Stimulated activated CD4-positive, alpha-beta T cell treated with anti-CD3 and anti-CD28 coated beads, TNF-alpha, amount 100 ng/mL, for 1 hour (primary cell): ENCODE measurements at places on chromosomes 4 and X.

DNA sequence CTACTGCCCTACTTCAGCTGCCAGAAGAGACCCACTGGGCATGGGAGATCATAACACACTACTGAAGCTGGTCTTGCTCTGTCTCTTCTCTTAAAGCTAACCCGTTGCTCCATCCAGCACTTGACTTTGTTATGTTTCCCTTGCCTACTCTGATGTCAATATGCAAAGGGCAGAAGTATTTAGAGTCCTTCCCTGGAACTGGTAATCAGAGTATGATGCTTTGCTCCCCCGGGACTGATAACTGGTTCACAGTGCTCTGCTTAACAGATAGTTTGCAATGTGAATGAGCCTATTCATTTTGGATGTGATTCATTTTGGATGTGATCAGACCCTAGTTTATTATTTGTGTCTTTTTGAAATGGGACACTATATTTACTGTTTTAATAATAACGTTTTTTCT, 12.3 kb upstream of the UCP1 start:
- DNase-seq = no peak

DNA sequence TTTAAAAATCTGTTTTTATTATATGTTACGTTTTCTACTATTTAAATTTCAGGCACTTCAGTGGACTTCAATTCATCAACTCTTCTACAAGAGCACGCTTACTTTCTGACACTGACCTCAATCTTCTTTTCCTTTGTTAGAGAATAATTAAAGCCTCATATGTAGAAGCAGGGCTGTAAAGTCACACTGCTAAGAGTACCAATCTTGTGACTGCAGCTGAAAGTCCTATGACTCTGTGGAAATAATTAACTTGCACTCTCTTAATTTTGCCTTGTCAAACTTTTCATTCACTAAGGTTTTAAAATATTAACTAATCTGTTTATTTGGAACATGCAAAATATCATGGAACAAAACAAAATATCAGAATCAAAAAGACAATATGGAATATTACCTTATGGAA, 498.1 kb downstream of the PCDH10 start:
- DNase-seq = no peak

DNA sequence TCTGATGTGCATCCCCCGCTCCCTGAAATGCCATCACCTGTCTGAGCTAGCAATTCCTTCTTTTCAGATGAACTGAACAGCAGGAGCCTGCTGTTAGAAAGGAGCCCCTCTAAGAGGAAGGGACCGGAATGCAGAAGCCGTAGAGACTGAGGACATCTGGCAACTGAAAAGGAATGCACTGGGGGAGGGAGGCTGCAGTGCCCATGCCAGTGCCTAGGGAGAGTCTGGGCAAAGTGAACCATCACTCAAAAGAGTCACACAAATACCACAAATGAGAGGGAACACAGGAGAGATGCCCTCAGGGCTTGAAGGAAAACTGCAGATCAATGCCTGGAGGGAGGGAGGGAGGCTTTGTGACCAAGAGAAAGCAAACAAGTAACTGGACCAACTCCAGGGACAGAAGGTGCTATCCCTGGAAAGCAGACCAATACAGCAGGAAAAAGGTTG, 93.9 kb upstream of the CBR4 start:
- no peak for DNase-seq

GRCh38 chr4:43343298-43343697, 450.8 kb downstream of the GRXCR1 start:
- DNase-seq = no peak

DNA sequence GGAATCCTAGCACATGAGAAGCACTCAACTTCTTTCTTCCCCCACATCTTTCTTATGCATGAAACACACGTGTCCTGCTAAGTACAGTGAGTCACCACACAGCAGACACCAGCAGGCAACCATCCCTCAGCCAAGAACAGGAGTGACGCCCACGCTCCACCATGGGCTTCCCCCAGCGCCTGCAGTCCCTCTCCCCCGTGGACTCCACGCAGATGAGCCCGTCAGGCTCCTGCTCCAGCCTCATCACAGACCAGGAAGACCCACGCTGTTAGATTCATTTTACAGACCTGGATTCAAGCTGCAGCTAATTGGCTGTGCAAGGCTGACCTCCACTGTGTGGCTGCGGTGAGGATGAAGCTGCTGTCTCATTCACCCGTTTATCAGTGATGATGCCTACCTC, 16.7 kb downstream of the HMX1 start:
- no peak for DNase-seq

DNA sequence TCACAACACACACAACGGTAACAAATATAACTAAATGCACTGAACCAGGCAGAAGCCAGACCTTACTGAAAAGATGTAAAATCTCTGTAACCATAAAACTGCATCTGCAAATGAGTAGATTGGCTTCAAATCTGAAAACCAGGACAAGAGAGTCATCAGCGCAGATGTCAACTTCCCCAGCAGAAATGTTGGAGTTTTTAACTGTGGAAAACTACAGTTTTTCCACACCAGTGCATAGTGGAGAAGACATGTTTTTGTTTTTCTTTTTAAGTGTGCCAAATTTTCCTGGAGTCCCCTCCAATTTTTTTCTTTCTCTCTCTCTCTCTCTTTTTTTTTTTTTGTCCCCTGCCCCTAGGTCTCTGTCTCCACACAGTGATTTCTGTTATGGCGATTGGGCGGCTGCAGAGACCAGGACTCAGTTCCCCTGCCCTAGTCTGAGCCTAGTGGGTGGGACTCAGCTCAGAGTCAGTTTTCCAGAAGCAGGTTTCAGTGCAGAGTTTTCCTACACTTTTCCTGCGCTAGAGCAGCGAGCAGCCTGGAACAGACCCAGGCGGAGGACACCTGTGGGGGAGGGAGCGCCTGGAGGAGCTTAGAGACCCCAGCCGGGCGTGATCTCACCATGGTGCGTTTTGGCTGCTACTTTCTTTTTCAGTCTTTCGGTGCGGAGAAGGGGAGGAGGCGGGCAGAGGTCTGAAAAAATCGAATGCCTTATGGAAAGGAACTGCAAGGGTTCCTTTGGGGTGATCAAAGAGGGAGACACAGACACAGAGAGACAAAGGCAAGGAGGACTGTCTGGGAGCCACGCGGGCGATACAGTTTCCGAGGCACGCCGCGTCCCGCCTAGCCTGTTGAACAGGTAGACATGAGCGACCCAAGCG, at the start of gene GUCY1A1:
TSS of gene GUCY1A1 (plus strand) at position 505 of the 878 bp plus-strand sequence. CDS start 30,020 bp downstream, outside the sequence.
- no peak for DNase-seq

DNA sequence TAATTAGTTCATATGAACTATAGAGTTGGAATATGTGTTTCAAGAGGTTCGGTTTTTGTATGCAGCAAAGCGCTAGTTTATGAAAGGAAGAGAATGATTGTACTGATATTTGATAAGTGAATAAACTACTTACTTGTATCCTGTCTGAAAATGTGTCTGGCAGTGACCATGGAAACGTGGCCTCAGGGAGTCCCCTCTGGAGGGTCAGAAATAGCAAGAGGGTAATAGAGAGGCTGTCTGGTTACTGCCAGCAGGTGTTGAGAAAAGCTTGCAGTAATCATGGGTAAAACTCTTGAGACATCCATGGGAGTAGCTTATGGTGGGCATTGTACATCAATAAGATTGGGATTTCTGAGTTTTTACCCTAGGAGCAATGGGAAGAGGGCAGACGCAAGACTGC, 77.1 kb downstream of the DCLK2 start:
- no peak for DNase-seq

DNA sequence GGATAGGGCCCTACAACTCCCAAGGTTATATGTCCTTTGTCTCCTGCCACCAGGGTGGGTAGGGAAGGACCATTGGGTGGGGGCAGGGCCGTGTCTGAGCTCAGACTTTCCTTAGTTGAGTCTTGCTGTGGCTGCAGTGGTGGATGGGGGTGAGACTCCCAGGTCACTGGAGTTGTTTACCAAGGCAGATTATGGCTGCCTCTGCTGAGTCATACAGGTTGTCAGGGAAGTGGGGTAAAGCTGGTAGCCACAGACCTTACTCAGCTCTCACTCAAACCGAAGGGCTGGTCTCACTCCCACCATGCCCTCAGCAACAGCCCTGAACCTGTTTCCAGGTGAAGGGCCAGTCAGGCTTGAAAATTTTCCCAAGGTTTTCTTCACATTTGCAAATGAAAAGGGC, 58.8 kb upstream of the FAAH2 start:
- no peak for DNase-seq

GRCh38 chr4:108649863-108650211, 562 bp upstream of the OSTC start:
- no peak for DNase-seq

- DNase-seq = no peak
Observed at GRCh38 chrX:116413273-116413672, 23.1 kb upstream of the SLC6A14 start.

GRCh38 chrX:7925867-7926472, 1.2 kb downstream of the PNPLA4 start:
- DNase-seq = peak; percentile 27

- no peak for DNase-seq
Observed at GRCh38 chrX:49067285-49068120, 6.3 kb downstream of the PRAF2 start.

- no peak for DNase-seq
Observed at GRCh38 chr4:184453365-184454160, 20.8 kb downstream of the IRF2 start.

DNA sequence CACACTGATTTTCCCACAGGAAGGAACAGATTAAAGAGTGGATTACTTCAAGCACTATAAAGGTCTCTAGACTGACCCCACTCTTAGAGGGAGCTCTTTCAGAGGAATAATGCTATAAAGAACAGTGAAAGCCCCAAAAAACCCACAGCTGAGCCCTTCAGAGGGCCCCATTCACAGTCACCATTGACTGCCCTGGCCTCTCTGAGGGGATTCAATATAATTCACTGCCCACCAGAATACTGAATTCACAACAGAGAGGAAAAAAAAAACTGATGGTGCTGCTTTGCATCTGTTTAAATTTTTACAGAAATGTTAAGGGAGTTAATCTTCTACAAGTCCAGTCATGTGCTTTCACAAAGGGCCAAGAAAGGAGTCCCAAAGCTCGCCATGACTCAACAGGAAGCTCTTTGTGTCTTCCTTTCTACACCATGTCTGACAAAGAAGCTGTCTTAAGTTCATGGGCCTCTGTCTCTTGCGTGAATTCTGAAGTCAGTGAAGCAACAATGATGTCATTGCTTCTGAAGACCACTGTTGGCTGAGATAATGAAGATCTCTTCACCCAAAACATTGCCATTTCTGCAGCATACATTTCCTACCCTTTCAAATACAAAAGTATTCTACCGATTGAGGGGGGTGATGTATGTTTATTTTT, 174.9 kb downstream of the ADAMTS3 start:
- no peak for DNase-seq

DNA sequence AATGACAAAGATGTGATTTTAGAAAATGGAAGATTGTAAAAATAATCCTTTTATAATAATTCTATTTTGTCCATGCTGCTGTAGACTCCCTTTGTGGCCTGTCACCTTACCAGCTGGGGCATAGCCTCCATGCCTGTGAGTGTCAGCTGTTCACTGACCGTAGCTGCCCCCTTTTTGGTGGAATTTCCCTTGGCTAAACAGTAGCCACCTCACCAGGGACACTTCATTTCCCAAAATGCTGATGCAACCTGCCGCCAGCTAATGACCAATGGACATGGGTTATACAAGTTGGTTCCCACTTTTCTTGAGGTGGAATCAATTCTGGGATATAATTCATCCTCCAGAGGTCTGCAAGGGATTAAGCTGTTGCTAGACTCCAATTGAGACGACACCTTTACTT, 368.4 kb downstream of the PRDM5 start:
- no peak for DNase-seq

DNA sequence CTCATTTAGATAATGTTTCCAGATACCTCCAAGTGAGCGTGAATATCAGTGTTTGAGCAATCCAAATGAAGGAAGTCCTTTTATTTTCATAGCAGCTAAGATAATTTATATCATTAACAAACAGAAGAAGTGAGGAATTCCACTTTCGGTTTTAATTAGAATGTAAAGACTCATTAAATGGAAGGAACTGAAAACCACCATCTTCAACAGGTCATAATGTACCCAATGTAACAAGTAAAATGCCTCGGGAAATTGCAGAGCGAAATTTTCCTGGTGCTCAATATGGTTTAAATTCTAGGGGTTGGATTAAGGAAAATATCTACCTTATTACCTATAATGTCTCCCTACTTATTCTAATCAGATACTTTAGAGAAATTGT, 33.9 kb upstream of the SLC9A7 start:
- no peak for DNase-seq

- DNase-seq = no peak
Observed at GRCh38 chrX:29858714-29859113, 356.6 kb upstream of the MAGEB2 start.
